Cardiac septum (tissue), 1 donor: ENCODE measurements at places on chromosomes 11 and 22. TPM values are rescaled to one million over a fixed set of nuclear protein-coding genes. Genes with fewer than 3 reads are reported as not detected.

GRCh38 chr11:118975771-118976709 lies 4.5 kb downstream of the FOXR1 start:
- no peak for DNase-seq

- DNase-seq: peak; percentile 96
Observed at GRCh38 chr22:26672590-26673468, 15.4 kb downstream of the MIAT start.

DNA sequence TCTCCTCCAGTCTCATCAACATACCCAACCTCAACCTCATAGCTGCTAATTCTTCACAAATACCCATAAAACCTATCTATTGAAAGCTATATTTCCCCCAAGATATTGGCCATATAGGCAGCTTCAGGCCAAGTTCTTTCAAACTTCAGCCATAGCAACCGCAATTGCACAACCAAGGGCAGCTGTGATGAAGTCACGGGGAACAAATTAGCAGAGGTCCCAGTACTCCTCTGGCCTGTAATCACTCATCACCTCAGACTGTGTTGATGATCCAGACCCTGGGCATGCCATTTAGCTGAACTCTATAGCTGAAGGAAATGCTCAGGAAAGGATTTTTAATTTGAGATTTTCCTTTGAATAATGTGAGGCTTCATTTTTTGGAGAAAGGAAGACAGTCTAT lies 84.1 kb downstream of the SLC1A2 start:
- no peak for DNase-seq

DNA sequence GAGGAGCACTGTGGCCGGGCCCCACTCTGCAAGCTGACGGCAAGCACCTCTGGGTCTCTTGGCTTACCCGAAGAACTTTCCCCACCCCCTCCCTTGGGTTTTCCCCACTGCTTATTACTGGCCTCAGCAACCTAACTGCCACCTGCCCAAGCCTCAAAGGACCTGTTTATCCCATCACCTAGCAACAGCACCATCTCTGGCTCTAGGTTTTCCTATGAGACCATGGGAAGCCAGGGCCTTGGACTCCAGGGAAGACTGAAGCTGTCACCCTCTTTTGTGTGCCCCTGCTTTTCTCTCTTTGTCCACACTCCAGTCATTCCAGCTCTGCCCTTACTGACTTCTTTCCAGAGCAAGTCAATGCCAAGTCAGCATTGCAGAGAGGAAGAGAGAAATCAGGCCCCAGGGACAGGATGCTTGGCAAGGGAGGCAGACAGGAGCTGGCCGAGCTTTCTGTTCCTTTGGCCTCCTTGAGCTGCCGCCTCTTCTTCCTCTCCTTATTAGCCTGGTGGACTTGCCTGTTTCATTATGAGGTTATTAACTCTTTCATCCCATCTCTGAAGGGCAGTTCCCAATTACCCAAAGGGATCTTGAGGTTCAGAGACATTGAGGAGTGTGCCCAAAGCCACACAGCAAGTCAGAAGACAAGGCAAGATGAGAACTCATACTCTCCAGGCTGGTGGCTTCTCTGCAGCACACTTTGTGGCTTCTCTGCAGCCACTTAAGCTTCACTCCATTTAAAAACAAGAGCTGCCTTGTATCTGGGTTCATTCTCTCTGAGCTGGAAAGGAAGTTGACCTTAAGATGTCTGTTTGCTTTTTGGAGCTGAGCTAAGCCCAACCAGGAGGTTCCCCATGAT lies at the start of gene SMIM35:
TSS of gene SMIM35 (minus strand) at position 51 of the 856 bp plus-strand sequence. CDS start 206 bp downstream, outside the sequence.
- no peak for DNase-seq

DNA sequence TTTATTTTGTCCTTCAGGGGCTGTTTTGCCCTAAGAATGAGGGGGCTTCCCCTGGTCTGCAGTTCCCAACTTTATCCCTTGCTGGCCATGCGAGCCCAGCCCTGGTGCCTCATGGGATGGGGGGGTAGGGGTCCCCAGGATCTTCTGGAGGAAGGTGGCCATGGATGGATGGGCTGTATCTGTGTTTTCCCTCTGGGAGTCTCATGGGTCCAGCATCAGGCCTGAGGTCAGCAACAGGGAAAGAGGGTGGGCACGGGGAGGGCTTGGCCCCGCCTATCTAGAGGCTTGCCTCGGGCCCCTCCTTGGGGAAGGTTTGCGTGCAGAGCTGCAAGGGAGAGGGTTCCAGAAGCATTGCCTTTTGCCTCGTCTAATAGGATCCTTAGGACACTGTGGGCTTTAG lies 10.8 kb upstream of the ADORA2A start:
- DNase-seq: no peak

GRCh38 chr11:71331631-71332030 lies 79.3 kb upstream of the SHANK2 start:
- DNase-seq: peak; percentile 12

Gene RAB39A
- total RNA-seq: 0.54 TPM

DNA sequence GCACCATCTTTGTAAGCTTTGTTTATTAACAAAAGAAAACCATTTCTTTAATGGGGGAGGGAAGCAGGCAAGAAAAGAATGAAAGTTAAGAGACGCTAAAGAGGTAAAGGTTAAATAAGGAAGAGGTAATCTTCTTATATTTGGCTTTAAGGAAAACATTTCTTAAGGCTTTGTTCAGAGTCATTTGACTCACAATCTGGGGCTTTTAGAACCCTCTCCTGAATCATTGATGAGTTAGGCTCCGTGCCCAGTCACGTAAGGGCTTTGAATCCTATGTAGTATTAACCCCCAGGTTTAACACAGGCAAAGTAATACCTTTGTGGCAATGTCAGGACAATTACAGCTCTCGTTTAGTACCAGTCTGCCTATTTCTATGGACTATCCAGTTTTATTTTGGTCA lies 26.1 kb downstream of the MADD start:
- DNase-seq: no peak

GRCh38 chr22:22534604-22535415 lies 14.7 kb upstream of the ZNF280A start:
- no peak for DNase-seq

GRCh38 chr11:65791719-65792213 lies 4.9 kb downstream of the OVOL1 start:
- DNase-seq: no peak

- DNase-seq: no peak
Observed at GRCh38 chr22:39773976-39774539, 119.5 kb downstream of the ENTHD1 start.

- DNase-seq: no peak
Observed at GRCh38 chr22:39900306-39901227, at the start of gene GRAP2. TSS of gene GRAP2 (plus strand) at chr22:39901084. CDS start at chr22:39947107, 46,023 bp downstream.

Gene SNX15
- total RNA-seq: 17.0 TPM

- no peak for DNase-seq
Observed at GRCh38 chr22:42630211-42630610, 10.2 kb downstream of the ATP5MGL start.

DNA sequence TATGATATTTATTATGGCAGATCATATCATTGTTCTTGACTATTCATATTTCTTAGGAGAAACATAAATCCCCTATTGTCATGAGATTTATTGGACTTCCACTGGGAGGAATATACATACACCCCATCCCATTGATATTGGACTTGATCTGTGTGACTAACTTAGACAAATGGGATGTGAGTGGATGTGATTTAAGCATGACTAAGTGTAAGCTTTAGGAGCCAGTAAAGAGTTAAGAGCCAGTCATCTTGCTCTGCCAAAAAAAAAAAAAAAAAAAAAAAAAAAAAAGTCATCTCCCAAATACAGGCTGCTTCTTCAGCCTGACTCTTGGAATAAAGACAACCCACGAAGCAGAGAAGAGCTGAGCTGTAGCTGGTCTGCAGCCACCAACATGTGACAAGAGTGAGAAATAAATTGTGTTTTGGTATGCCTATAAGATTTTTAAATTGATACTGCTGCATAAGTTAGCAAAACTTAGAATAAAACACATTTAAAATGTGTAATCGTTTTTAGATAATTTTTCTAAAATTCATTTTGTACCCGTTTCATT lies 595.0 kb upstream of the LRRC4C start:
- DNase-seq: no peak

- DNase-seq: peak; percentile 87
Observed at GRCh38 chr11:64996710-64997380, at the start of gene BATF2. TSS of gene BATF2 (minus strand) at chr11:64996971. CDS start at chr11:64996914, 57 bp downstream.

DNA sequence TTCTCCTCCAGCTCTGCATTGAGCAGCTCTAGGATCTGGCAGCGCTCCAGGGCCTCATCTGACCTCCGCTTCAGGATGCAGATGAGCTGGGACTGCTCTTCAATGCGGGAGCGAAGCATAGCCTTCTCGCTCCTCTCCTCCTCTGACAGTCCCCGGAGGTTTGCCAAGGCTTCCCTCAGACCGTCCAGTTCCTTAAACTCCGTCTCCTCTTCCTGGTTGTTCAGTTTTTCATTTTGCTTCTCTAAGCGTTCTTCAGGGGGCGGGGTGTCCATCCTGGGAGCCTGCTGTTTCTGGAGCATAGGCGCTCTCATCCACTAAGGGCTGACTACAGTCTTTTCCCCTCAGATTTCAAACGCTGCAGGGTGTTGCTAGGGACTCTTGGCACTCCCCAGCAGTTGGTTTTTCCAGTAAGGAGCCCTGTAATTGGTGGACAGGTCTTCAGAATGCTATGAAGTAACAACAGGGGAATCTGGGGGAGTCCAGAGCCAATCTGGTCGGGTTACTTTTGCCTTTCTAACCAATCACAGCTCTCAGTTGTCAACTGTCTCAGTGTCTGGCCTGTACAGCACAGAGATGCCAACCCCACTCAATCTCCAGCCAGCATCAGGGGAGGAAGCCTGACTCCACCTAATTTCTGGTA lies at the start of gene CCDC89:
TSS of gene CCDC89 (minus strand) at position 376 of the 640 bp plus-strand sequence. CDS start at position 311, 65 bp downstream.
- DNase-seq: peak; percentile 87

DNA sequence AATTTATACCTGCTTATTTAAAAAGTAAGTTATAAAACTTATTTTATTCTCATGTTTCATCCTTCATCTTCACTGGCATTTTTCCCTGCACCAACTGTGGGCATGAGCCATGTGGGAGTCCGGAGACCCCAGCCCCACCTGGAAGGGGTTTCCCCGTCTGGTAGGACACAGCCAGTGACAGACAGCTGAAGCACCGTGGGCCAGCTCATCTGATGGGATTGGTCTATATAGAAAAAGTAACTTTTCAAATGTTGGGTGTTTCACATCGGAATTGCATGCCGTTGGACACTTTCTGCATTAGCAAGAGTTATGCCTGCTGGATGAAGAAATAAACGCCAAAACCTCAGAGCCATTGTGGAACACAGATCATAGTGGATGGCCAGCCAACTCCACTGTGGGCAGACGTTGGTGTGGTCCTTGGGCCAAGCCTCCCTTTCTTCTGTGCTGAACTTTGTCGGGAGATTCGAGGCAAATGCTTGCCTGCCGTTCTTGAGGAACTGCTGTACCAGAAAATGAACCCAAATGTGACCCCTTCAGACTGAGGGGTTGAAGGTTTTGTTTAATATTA lies 1329.3 kb downstream of the TBC1D22A start:
- no peak for DNase-seq

DNA sequence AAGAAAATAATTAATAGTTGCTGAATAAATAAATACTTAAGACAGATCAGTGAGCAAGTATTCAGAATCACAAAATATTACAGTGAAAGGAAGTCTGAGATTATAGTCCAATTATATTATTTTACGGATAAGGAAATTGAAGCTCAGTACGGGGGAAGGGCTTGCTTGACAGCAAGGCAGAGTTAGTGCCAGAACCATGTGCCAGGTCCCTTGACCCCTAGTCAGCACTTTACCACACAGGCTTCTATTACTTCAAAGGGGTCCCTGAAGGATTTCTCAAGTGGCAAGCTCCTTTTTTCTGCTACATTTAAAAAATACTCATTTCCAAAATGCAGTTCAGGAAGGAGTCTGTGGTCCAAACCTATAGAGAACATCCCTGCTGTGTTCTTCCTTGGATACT lies 85.3 kb downstream of the CLPB start:
- DNase-seq: no peak

Gene ACRV1
- total RNA-seq: not detected

- DNase-seq: no peak
Observed at GRCh38 chr22:44640618-44641155, 61.3 kb upstream of the PRR5 start.

DNA sequence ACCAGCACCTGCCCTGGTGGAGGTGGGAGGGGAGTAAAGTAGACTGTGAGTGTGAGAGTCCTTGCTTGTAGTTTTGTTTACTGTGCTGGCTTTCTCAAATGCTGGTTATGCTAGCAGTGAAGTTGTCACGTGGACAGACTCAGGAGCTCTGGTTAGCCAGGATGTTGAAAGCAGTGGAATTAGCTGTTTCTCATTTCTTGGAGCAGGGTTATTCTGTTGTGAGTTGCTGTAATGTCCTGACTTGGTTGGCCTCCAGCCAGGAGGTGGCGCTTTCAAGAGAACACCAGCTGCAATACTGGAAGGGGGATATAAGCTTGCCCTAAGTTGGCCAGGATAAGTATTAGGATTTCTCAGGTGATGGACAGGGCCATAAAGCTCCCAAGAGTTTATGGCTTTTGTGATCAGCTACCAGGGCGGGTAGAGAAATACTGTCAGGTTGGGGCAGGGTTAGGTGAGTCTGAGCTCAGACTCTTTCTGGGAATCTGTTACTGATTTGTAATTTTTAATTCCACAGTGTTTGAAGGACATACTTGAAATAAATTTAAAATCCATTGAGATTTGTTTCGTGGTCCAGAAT lies 13.7 kb downstream of the CYP2D6 start:
- DNase-seq: no peak

Gene NXPE2
- 0.22 TPM for total RNA-seq

Gene OR8A1
- total RNA-seq: not detected

Gene P4HA3
- total RNA-seq: 0.54 TPM
